ENCODE measurements at places on chromosomes 7 and 10.

DNA sequence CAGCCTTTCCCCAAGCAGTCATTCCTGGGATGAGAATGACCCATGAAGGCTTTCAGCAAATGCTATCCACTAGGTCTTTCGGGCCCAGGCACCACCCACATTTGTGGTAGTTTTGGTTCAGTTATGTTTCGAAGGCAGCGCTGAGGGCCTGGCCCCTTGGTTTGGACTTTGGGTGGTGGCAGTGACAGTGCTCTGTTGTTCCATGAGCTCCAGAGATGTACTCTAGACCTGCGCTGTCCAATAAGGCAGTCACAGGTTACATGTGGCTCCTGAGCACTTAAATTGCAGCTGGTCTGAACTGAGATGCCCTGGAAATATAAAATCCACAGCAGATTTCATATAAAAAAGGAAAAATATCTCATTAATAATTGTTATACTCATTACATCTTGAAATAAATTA lies 209.6 kb downstream of the CCSER2 start:
- DNase-seq, result no peak

DNA sequence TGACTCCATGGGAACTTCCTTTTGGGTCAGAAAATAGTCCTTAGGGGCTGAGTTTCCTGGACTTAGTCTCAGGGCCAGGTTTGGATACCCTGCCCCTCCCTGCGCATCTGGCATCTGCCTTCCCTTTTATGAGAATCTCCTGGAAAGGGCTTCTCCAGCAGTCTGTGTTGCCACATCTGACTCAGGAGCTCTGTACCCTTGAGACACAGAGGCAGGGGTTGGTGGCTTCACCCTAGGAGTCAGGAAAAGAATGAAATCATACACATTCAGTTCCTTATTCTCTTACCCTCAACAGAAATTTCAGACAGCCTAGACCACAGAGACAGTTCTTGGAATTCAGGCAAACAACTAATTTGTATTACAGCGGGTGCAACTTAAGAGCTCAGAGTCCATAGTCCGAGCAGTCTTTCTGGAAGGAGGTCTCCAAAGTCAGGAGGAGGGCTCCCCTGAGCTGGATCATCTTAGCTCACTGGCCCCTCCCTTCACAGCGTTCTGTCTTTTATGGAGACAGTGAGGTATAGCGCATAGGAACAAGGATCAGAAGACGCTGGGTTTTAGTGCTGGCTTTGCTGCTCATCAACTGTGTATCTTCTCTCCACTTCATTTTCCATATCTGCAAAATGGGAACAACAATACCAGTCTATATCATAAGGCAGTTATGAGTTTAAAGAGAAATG lies 3.0 kb upstream of the PLAU start:
- peak; percentile 87 for DNase-seq

- peak; percentile 38 for DNase-seq
Measured at GRCh38 chr7:123846217-123846891, 1.4 kb downstream of the HYAL4 start.

GRCh38 chr7:77687100-77687746 lies 9.0 kb upstream of the RSBN1L start:
- no peak for DNase-seq

- DNase-seq, result no peak
Measured at GRCh38 chr10:62850646-62851045, 34.5 kb upstream of the EGR2 start.

DNA sequence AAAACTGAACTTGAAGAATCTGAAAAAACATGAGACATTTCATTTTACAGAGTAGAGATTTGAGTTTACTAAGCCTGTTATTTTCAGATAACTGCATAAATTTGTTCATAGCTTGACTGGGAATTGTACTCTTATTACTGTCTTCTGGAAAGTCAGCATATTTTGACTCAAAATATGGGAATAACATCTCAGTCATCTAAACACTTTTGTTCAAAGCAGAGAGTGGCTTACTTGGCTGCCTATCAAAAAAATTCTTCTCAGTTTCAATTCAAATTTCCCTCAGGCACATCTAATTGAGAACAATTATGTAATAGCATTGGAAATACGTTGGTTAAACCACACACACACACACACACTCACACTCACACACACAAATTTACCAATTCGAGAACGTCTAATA lies 384.6 kb downstream of the ARL4A start:
- no peak for DNase-seq

DNA sequence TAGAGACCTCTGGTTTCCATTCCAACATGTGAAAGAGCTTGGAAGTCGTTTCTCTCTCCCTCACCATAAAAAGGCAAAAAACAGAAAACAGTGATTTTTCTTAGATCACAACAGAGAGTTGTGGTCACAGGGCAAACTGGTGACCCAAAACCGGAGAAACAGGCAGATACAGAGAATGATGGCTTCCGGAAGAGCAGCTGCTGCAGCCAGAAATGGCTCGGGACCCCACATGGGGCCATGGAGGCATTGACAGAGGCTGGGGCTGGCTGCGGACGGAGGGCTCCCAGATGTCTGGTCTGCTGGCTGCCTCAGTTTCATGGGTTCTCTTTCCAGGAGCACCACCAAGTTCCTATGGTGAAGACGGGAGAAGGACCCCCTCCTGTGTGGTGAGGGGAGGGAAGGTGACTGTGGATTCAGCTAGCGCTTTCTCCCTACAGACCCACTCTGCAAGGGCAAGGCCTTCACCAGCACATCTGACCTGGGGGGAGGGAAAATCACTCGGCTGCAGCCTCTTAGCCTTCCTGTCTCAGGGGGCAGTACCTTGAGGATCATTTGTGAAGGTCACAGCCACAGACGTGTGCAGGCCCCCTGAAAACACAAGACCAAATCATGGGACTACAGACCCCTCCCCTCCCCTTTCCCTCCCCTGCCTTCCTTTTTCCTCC lies 81.4 kb downstream of the WDR37 start:
- DNase-seq, result no peak

DNA sequence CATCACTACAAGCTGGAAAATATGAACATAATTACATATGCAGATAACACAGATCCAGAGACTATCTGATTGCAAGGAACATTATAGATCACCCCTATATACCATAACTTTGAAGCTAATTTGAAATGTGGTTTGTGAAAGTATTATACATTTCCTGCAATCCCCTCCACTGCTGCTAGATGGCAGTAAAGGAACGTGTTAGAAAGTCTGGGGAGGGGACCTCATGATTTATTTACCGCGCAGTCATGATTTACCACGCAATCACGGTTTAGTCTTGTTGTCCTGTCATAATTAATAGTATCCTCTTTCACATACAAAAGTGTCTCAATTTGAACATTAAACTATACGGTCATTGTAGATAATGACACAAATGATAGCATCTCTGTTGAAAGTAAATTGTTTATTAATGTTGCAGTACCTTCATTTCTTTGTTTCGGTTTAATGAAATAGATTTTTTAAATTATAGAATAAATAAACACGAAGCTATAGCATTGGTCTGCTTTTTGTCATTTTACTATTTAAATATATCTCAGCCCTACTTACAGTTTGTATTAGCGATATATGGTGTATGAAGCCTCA lies 145.3 kb upstream of the PRSS1 start:
- DNase-seq, result peak; percentile 55

- DNase-seq, result peak; percentile 40
Measured at GRCh38 chr10:124743191-124744101, 732 bp downstream of the FAM53B start.

GRCh38 chr7:148485618-148486017 lies 104.9 kb upstream of the C7orf33 start:
- DNase-seq, result peak; percentile 13

DNA sequence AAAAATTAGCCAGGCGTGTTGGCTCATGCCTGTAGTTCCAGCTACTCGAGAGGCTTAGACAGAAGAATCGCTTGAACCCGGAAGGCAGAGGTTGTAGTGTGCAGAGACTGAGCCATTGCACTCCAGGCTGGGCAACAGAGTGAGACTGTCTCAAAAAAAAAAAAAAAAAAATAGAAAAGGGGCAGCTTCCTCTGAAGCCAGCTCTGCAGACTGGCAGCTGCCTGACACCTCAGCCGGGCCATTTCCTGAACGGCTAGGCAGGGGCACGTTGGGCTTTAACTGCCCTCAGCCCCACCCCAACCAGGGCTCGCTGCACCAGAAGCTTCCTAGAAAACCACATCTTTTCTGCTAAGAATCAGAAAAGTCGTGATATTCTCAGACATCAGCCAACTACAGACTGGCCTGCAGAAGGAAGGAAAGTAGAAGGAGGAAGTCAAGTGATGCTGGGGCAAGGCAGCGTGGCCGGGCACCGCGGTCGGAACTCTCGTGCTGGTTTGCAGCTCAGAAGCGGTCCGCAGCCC lies 38.0 kb downstream of the PRKAG2 start:
- no peak for DNase-seq

DNA sequence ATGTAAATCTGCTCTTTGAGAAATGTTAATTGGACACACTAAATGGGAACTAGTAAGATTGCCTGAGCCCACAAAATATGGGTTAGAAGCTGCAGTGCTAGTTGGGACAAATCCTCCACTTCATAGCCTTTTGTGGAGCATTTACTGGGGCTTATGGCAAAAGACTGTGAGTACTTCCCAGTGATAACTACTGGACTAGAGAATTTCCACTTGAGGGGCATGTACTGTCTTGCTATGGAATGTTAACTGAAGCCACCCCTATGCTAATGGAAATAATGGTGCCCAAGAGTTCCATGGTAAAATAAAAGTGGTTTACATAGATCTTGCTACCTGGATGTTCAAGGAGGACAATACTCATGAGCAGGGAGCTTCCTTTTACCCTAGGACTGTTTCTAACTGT lies 29.3 kb downstream of the AVL9 start:
- no peak for DNase-seq

GRCh38 chr10:114538181-114538906 lies 119.7 kb downstream of the ABLIM1 start:
- peak; percentile 31 for DNase-seq

GRCh38 chr10:124589491-124590041 lies 127.9 kb downstream of the LHPP start:
- DNase-seq, result peak; percentile 10

- peak; percentile 61 for DNase-seq
Measured at GRCh38 chr10:3749600-3749999, 35.4 kb downstream of the KLF6 start.

GRCh38 chr7:12385364-12385786 lies 18.3 kb downstream of the VWDE start:
- no peak for DNase-seq

- no peak for DNase-seq
Measured at GRCh38 chr10:27564398-27564797, 60.3 kb downstream of the RAB18 start.

DNA sequence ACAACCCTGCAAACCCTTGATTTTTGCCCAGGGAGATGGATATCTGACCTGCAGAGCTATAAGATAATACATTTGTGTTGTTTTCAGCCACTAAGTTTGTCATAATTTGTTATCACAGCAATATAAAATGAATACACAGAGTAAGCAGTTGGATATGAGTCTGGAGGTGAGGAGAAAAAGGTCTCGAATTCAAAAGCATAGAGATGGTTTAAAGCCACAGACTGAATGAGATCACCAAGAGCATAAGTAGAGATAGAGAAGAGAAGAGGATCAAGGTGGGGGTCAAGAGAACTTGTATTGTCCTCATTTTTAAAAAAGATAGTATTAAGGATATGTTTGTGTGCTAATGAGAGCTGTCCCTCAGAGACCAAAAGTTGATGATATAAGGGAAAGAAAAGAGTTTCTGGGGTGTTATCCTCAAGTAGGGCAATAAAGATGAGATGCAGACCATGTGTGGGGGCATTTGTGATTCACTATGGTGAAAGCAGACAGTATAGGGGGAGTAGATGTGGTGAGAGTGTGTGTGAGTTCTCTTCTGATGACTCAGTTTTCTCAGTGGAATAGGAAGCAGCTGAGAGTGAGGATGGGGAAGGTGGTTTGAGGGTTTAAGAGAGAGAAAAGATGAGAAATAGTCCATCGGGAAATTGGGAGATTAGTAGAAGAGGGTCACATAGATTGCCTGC lies 25.8 kb upstream of the PCGF5 start:
- peak; percentile 55 for DNase-seq

GRCh38 chr10:124152139-124153022 lies 59.0 kb upstream of the CHST15 start:
- peak; percentile 89 for DNase-seq

- DNase-seq, result peak; percentile 58
Measured at GRCh38 chr10:67788028-67788886, 49.7 kb downstream of the DNAJC12 start.

- peak; percentile 51 for DNase-seq
Measured at GRCh38 chr7:116030651-116031276, at the start of gene TFEC. TSS of gene TFEC (minus strand) at chr7:116030763. CDS start at chr7:115984441, 46,322 bp downstream.

DNA sequence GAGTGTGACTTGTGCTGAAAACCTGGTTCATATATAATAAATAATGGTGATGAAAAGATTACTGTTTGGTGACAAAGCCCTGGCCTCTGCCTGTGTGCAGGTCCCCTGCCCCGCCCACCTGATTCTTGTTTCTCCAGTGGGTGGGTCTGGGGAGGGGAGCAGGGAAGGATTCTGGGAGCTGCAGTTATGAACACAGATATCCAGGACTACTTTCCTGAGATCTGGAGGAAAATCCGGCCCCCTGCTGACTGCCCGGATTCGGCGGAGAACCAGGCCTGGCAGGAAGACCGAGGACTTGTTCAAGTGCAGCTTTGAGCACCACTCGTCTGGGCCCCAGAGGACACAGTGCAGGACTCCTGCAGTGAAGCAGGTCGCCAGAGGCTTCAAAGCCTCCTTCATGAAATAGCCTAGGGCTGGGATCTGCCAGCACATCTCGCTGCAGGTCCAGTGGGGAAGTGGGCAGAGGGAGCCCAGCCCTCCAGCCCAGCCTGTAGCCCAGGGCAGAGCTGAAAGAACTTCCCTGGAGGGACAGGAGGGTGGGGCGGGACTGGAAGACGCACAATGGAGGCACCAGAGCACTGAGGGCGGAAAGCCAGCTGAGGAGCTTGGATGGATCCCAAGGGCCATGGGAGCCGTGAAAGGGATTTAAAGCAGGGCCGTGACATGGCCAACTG lies 7.0 kb downstream of the ATP6V0E2 start:
- DNase-seq, result no peak

DNA sequence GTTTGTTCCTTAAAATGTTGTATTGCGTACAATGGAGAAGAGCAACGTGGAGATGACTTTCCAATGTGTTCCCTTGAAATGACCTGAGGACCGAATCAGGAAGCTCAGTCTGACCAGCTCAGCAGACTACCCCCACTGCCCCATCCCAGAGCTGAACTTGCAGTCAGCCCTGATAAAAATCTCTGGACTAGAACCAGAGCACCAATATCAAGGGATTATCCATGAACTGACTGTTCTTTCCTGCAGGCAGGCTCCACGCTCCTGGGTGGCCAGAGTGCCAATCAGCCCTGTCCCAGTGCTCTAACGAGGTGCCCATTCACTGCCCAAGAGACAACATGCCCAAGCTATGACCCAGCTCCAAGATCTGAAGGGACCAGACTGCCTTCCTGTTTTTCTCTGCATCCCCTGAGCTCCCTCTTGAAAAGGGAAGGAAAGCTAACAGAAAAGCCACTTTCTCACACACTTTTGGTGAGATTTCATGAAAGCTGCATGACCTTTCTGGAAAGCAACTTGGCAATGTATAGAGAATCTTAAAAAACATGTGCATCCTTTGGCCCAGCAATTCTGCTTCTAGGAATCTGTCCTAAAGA lies 130.2 kb downstream of the KCNMA1 start:
- no peak for DNase-seq

Measured in kidney tubule cell (primary cell).